ENCODE measurements at places on chromosomes 3 and 15.

DNA sequence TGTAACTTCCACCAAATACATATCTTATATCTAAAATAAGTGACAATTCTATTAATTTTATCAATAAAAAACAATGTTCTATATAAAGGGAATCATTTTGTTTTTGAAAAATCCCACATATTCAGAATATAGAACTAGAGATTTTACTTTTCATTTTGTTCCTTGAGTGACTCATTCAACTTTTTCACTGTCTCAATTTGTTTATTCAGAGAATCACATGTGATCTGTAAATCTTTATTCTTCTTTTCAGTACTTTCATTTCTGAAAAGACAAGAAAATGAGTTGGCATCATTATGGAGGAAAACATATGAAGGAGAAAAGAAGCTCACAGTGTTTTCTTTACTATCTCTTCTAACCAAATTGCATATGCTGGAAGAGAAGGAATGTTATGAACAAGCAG lies 35.0 kb downstream of the CIP2A start:
- DNase-seq: no peak

- no peak for DNase-seq
Observed at GRCh38 chr3:31777092-31777491, 204.0 kb downstream of the OSBPL10 start.

DNA sequence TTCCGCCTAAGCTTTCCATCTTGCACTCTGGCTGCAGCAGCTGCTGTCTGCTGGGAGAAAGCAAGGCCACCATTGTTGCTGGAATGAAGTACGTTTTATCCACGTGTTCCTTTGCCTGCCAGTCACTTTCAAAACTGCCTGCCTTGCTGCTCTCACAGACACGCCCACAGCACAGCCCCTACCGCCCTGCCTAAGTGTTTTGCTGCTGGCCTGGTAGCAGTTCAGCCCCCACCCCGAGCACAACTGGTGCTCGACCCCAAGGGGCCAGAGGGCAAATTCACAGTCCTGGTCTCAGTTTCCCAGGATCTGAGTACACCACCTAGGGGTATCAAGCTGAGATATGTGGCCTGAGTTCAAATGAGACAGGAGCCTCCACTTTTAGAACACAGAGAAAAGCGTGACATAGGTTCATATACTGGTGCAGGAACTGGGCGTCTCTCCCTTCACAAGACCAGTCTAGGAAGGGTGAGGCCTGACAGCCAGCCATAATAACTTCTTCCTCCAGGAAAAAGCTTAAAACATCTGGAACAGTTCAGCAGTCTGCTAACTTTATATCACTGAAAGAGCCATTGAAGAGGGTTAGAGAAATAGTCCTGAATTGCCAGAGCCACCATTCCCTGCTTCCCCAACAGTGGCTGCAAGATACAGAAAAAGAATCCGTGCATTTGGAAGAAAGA lies 1012.3 kb downstream of the ZPLD1 start:
- DNase-seq: no peak

GRCh38 chr15:61983081-61983480 lies 77.2 kb downstream of the VPS13C start:
- DNase-seq: no peak

DNA sequence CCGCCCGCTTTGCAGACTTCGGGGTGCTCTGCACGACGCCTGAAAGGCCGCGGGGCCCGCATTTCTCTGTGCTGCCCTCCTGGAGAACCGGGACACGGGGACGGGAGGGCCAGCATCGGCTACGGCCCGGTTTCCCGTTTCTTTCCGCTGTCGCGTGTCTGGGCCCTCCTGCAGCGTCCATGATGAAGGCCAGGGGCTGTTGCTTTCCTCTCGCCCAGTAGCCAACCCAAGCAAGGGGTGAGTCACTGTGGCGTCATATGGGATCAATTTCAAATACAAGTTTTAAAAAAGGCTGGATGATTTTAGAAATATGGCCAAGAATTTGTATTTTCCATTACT lies 435 bp downstream of the SLC35G2 start:
- DNase-seq: no peak

GRCh38 chr15:60208709-60209108 lies 189.1 kb downstream of the ANXA2 start:
- no peak for DNase-seq

- no peak for DNase-seq
Observed at GRCh38 chr3:194750491-194750828, 64.8 kb downstream of the FAM43A start.

DNA sequence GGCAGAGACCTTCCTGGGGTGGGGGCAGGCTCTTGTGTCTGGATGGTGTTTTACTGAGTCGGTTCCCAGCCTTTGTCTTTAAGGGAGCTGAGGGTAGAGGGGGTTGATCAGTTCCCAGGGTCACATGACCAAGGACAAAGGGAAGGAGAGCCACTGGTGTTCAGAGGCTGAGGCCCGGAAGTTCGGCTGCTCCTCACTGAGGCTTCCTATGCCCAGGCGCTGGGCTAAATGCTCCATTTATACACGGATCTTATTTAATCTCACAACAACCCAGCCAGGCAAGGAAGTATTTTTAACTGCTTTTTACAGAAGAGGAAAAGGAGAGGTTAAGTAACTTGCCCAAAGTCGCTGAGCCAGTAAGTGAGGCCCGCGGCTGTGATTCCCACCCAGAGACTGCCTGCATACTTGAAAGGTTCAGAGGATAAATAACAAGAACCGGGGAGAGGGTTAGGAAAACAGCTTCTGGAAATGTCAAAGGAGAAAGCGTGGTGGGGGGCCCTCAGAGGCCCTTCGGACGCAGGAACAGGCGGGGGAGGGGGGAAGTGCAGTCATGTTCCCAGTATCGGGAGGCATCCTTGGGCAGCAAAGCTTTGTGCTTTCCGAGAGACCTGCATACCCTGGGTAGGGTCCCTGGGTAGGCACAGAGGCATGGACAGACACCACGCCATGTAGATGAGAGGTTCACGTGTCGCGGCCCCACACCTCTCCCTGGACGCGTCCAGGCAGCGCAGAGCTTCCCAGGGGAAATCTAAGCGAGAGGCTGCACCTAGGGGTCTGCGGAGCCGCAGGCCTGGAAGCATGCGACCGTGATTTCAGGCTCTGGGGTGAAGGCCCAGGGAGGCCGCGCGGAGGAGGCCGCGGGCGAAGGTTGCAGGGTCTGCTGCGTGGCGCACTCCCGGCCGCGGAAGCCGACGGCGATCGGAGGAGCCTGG lies 21.3 kb downstream of the EPHB3 start:
- DNase-seq: peak; percentile 68

GRCh38 chr15:55186331-55186730 lies 10.4 kb downstream of the RSL24D1 start:
- no peak for DNase-seq

GRCh38 chr15:39084674-39085530 lies 496.0 kb upstream of the THBS1 start:
- peak; percentile 37 for DNase-seq

GRCh38 chr3:16295298-16295890 lies 30.4 kb downstream of the OXNAD1 start:
- no peak for DNase-seq

GRCh38 chr15:90981681-90982080 lies 12.7 kb downstream of the PRC1 start:
- no peak for DNase-seq

DNA sequence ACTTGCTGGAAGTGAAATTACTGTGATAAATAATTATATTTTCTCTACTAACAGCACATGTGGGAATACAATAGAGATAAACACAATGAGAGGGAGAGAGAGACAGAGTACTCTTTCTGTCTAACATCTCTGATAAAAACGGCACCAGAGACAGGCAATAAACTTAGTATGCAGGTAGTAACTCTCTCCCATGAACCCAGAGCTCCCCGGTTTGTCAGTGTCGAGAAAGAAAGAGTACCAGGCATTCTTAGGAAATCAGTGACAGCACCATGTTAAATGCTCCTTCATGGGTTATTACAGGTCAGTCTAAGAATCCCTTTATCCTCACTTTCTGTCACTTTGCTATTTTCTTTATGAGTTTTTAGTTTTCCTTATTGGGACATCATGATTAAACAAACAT lies 110.7 kb upstream of the EPHA3 start:
- no peak for DNase-seq

GRCh38 chr15:98195796-98196195 lies 235.3 kb downstream of the ARRDC4 start:
- no peak for DNase-seq

- no peak for DNase-seq
Observed at GRCh38 chr15:100307241-100308212, 34.2 kb downstream of the ADAMTS17 start.

- DNase-seq: no peak
Observed at GRCh38 chr3:41794748-41795589, 166.9 kb downstream of the ULK4 start.

- no peak for DNase-seq
Observed at GRCh38 chr3:114508976-114509375, 215.1 kb downstream of the TIGIT start.

- DNase-seq: peak; percentile 81
Observed at GRCh38 chr15:75732809-75733451, 20.3 kb upstream of the CSPG4 start.

GRCh38 chr3:46483825-46484224 lies 14.0 kb upstream of the RTP3 start:
- DNase-seq: no peak

DNA sequence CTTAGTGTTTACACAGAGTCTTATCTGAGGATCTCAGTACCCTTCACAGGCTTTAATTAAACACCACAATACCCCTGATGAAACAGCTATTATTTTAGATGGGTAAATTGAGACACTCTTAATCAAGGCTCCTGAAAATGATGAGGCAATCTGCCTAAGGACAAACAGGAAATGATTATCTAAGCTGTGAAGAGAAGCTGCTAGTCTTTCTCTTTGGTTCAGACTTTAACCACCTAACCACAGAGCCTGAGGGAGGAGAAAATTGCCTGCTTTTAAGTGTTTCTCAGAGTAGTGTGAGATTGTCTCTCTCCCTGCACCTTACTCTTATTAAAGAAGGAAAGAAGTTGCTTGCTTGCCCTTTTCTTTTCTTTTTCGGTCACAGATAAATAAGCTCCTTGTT lies 364.3 kb upstream of the ADAMTS9 start:
- DNase-seq: no peak
